ENCODE measurements at places on chromosomes 3 and 15.

- DNase-seq, result no peak
Measured at GRCh38 chr3:136626493-136626892, 125.7 kb downstream of the STAG1 start.

- no peak for DNase-seq
Measured at GRCh38 chr3:152287898-152288576, 19.3 kb downstream of the MBNL1 start.

GRCh38 chr15:43799945-43800285 lies at the start of gene SERINC4:
Gene SERINC4, minus strand, starts transcription at chr15:43800220. Its CDS starts 234 bp downstream, at chr15:43799986.
- no peak for DNase-seq

DNA sequence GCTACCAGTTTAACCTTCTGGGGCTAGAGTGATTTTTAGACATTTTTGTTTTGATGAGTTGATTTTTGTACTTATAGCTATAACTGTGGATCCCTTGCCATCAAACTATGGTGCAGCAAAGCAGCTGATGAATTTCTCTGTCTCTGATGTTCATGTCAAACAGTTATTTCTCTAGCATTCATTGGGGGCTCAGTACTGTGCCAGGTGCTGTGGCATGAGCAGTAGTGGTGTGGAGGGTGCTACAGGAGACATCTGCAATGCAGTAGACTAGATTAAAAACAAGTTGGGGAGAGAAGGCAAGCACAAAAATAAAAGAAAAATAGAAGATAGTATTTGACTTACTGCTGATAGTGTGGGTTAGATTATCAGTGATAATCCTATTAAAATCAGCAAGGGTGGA lies 95.3 kb downstream of the AKAP13 start:
- DNase-seq, result no peak

DNA sequence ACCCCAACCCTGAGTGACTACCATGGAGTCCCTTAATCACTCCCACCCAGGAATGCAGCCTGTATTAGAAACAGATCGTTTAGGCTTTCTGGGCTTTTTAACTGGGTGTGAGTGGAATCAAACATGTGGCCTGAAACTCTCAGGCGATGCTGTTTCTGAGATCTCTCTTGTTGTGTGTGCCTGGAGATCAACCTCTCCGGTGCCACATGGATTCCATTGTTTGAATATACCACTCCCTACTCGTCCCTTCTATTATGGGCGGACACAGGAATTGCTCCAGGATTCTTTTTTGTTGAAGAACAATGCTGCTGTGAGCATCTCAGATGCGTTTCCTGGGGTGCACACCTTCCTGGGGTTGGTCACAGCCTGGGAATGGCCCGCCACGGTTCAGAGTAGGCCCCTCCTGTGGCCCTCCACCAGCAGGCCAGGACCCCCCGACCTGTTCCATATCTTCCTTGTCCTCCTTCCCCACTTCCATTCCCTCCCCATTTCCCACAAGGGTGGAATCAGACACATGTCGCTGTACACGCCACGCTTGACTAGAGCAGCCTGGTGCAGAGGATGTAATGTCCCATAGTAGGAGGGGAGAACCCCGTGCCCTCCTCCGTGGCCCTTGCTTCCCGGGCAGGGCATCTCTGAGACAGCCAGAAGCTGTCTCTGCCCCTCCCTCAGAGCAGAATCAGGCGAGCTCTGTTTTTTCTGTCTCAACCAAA lies 36.4 kb upstream of the PRR23E start:
- no peak for DNase-seq

DNA sequence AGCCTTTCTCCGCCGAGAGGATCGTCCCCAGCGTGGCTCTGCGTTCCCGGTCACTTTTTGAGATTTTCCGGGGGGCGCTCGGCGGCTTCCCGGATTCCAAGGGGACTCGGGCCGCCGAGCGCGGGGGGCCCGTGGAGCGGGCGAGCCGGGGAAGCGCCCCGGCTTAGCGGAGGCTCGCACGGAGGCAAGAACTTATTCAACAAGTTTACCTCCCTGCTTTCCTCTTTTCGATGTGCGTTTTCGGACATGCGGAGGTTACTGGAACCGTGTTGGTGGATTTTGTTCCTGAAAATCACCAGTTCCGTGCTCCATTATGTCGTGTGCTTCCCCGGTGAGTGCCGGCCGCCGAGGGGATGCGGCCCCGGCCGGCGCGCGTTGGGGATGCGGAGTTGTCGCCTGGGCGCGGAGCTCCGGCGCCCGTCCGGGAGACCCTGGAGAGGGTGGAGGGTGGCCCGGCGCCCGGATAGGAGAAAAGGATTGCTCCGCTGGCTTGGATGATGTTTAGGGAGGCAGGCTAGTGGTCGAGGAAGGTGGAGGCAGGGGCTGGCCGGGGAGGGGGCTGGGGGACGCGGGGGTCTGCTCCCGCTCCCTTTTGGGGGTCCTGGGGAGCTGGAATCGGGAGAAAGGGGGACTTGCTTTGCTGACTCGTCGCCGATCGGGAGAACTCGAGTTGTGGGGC lies 810 bp downstream of the PTPRG start:
- no peak for DNase-seq

DNA sequence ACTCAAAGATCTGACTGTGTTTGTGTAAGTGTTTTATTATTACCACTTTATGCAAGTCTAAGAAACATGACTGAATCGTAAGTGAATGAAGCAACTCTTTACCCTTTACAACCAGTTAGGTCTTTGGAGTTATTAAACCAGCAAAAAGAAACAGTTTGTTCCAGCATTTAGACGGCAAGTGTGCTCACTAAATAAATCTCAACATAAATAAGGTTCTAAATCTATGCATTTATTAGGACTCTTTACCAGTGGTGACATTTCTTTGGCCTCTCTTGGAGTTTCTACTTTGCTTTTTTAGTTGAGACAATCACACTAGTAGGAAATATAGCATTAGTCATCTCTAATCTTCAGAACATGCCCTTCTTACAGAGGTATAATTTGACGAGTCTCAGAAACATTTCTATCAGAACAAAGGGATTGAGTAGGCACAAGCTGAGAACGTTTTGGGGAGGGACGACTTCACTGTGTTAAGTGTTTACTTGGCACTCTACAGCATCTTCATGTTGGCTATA lies 739.9 kb upstream of the NR2F2 start:
- DNase-seq, result no peak

Measured in stimulated activated CD8-positive, alpha-beta memory T cell treated with anti-CD3 and anti-CD28 coated beads, Interleukin-4, amount 100 ng/mL, for 4 hours (primary cell).